ENCODE measurements at places on chromosomes 6 and 20.

- no peak for DNase-seq
Observed at GRCh38 chr6:75818098-75818855, 69.2 kb downstream of the MYO6 start.

- no peak for DNase-seq
Observed at GRCh38 chr6:6597682-6598081, 9.2 kb downstream of the LY86 start.

DNA sequence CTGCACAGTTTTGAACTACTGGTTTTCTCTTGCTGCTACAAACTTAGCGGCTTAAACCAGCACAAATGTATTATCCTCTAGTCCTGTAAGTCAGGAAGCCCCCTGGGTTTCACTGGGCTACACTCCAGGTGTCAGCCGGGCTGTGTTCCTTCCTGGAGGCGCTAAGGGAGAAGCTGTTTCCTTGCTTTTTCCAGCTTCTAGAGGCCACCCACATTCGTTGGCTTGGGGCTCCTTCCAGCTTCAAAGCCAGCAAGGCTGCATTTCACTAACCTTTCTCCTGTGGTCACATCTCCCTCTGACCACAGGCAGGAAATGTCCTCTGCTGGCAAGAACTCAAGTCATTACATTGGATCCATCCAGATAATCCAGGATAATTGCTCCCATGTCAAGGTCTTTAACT lies 350.6 kb upstream of the PLCB4 start:
- no peak for DNase-seq

- peak; percentile 59 for DNase-seq
Observed at GRCh38 chr20:61387204-61387953, 135.3 kb downstream of the CDH4 start.

- peak; percentile 51 for DNase-seq
Observed at GRCh38 chr20:4150070-4150441, 134.7 kb upstream of the RNF24 start.

GRCh38 chr6:78917788-78918187 lies 50.4 kb downstream of the IRAK1BP1 start:
- DNase-seq, result no peak

DNA sequence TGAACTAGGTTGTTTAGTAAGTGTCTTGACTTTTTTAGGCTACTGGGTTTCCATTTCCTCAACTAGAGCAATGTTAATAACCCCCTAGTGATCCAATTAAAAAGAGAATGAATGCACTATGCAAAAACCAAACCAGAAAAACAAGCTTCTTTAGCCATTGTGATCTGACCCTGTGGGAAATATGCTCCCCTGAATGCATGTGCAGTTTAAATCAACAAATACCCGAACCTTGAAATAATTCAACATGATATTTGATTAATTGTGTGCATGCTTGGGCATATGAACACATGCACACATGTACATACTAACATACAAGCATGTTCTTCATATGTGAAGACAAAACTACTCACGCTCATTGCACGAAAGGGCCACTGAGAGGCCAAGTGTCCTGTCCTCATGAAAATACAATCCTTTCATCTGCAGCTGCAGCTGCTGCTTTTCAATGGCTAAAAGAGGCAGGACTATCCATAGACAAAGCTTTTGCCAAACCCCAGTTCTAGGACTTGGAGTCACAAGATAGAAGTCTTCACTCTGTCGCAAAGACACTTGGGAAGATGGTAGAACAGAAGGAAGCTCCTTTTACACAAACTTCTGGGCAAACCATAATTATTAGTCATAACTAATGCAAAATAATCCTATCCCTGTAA lies 207.1 kb upstream of the POU3F2 start:
- DNase-seq, result no peak

DNA sequence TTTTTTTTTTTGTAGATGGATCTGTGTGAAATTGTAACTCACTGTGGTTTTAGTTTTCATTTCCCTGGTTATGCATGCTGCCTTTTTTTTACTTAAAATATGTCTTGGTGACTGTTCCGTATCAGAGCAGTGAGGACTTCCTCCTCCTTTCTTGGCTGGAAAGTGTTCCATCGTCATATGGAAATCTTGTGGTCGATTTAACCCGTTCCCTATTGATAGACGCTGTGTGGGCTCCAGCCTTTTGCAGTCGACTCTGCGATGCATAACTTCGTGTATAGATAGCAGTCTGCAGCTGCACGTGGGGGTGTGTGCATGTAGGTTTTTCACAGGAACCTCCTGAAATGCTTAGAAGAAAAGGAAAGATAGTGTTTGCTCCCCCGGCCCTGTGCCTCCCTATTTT lies 28.1 kb upstream of the PNPLA1 start:
- peak; percentile 26 for DNase-seq

DNA sequence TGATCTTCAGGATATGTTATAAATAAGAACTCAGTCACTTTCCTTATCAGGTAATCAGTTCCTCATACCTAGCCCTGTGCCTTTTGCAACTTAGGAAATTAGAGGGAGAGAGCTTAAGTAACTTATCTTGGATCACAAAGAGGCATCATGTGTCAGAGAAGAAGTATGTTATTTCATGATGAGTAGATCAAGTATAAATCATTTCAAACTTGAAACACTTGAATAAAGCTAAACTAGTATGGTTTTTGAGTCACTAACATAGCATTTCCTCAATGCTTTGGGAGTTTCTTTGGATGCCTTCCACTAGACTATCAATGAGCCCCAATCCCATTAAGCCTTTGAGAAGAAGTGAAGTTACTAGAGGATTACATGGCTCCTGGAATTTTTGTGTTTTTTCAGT lies 102.6 kb upstream of the TNFAIP3 start:
- peak; percentile 77 for DNase-seq

GRCh38 chr6:41470029-41470330 lies 76.2 kb upstream of the FOXP4 start:
- no peak for DNase-seq

DNA sequence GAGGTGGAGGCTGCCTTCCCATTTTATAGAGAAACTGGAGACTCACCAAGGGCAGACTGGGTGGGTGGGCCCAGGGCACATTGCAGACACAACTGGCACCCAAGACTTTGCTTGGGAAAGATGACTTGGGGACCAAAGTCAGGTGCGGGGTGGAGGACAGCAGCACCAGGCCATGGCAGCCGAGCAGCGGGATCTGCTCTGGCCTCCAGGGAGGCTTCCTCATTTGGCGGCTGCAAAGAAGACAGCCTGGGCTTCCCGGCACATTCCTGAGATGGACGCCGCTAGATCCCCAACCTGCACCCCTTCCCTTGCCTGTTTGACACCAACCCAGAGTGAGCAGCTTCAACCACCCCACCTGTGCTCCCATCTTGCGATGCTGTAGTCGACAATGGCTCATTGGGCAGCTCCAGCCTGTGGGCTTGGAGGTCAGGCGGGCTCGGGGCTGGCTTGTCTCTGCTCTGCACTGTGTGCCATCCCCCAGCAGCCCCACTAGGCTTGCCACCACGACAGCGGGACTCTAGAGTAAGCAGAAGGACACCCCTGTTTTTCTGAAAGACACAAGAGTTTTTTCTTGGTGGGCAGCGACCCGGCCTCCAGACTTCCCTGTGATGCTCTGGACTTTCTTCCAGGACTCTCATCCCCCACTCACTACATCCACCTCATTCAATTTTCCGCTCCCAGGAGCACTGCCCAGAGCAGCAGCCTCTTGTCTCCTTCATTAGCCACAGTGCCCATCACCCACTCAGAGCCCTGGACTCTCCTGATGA lies 184.9 kb upstream of the CST7 start:
- DNase-seq, result no peak

DNA sequence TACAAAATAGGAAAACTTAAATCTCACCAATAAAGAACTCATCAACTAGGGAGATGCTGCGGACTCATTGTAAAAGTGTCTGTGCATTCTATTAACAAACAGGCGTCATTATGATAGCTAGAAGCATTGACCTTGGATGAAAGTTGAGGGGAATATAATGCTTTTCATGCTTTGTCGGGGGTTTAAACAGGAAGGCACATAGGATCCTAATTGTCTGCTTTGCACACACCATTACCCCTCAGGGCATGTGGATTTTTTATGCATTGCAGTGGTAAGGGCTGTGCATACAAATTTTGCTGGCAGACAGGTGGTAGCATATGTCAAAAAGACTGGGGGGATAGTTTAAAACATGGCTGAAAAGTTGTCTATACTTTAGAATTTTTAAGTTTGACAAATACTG lies 447.9 kb upstream of the PLCB4 start:
- no peak for DNase-seq

DNA sequence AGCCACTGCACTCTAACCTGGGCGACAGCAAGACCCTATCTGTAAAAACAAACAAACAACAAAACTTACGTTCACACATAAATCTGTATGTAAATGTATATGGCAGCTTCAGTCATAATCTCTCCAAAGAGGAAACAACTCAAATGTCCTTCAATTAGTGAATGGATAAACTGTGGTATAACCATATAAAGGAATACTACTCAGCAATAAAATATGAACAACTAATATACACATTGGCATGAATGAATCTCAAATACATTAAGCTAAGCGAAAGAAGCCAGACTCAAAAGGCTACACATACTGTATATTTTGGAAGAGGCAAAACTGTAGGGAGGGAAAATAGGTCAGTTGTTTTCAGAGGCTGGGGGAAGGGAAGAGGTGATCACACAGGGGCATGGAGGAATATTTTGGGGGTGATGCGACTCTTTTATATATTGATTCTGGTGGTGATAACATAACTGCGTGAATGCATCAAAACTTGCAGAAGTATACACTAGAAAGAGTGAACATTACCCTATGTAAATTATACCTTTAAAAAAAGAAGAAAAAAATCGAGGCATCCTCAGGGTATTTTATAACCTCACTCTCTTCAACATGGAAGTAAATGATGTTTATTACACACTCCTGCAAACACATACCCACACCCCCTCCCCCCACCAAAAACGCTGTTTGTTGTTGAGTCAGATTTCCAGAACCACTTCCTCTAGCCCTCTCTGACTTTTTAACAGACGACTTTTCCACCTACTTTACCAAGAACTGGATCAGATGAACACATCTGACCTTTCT lies 115.2 kb upstream of the RNF24 start:
- peak; percentile 78 for DNase-seq

DNA sequence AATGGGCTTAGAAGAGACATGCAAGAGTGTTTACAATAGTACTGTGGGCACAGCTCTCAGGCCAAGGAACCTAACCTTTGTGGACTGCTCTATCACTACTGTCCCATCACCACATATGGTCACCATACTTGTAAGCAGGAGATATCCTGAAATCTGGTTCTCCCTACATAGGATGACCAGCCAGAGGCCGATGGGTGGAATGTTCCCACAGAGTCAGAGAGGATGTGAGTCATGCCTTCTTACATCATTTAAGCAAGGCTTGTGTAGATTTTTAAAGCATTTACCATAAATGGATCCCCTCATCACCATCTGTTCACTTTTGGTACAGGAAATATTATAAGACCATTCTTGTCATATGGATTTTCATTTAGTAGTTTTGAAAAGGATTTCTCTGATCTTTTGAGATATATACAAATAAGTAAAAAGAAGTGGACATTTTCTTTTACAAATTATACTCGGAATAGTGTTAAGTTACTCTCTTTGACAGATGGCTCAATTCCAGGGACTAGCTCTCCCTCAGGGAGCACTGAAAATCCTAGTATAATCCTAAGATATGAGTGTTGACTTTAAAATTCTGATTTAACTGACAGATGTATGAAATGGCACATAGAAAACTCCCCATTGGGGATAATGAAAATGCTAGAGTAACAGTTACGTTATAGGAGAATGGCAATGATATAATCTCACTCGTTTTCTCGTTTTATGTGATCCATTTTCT lies 6.6 kb downstream of the HTR1B start:
- DNase-seq, result peak; percentile 98

Measured in foreskin fibroblast (primary cell).